ENCODE measurements at places on chromosomes 2 and 18.

DNA sequence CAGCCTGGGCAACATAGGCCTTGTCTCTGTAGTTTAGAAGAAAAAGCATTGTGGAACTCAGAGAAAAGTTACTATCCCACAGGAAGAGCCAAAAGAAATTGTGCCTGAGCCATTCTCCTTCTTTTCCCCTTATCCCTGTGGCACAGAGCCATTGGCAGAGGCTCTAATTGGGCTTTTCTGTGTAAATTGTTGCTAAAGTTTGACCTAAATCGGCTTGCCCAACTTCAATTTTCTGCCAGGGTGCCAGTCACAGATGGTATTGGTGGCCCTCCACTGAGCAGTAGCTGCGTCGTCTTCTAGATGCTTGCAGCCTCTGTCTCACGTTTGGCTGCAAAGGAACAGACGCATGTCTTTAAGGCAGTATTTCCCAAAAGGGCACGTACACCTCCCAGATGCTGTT lies 30.3 kb downstream of the ZNF532 start:
- DNase-seq: no peak

GRCh38 chr2:7225848-7226247 lies 308.6 kb downstream of the RNF144A start:
- no peak for DNase-seq

DNA sequence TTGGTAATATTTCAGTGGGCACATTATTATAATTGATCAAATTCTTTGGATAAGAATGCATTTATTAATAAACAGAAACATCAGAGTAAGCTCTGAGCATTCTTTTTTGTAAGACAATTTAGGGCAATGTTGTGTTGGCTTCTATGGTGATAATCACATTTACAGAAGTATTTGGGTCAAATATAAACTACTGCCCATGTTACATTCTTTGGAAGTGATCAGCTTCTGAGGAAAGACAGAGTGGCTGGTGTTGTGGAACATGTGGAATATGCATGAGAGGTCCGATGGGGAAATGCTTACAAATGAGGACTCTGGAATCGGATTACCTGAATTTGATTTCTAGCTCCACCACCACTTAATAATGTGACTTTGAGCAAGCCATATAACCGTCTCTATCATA lies 19.4 kb downstream of the SERPINB13 start:
- no peak for DNase-seq

- no peak for DNase-seq
Measured at GRCh38 chr2:220935789-220936321, 636.2 kb downstream of the EPHA4 start.

GRCh38 chr2:223782629-223783028 lies 54.8 kb downstream of the AP1S3 start:
- no peak for DNase-seq

DNA sequence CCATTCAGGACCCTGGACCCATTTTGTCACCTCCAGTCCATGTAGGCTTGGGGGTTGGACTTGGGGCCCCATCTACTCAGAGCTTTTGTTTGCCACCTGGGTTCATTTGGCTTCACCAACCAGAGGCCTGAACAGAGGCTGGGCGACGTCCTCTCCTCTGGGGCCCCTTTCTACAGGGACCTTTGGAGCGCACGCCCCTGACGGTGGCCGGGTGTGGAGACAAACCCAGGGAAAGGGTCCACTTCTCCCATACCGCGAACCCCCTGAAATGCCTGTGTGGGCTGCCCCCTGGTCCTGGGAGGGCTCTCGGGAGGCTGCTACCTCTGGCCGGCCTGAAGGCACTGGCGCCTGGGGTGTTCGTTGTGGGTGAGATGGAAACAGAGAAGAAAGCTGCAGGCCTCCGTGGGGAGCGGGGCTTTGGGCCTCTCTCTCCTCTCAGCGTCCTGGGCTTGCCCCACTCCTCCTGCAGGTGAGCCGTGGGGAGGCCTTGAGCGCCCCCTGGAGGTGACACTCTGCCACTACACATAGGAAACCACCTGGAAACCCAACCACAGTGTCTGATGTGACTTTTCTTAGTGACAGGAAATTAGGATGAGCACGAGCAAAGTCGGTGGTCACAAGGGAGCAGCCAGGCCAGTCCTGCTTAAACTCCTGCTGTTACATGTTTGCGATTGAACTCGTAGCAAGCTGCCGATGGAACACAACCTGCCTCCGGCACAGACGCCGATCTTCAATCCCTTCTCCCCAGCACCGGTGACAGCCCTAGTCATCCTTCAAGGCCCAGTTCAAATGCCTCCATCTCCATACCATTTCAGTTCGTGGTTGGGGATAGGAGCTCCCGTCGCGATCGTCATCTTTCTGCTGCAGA lies 12.0 kb upstream of the NTSR2 start:
- peak; percentile 50 for DNase-seq

DNA sequence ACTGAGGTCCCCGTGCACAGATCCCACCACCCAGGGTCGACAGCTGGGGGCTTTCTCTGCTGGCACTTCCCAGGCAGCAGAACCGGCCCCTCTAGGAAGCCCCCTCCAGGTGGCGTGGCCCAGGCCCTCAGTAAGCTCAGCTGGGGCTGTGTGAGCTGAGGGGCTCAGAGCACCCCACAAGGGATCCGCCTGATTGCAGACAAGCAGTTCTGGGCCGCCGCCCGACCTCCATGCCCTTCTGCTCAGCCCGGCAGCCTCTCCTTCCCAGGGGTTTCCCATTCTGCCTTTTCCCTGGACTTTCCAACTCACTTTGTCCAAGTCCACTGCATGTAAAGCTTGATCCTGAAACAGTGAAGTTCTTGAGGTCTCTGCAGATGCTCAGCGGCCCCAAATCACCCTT lies 76.4 kb downstream of the NFATC1 start:
- DNase-seq: no peak

DNA sequence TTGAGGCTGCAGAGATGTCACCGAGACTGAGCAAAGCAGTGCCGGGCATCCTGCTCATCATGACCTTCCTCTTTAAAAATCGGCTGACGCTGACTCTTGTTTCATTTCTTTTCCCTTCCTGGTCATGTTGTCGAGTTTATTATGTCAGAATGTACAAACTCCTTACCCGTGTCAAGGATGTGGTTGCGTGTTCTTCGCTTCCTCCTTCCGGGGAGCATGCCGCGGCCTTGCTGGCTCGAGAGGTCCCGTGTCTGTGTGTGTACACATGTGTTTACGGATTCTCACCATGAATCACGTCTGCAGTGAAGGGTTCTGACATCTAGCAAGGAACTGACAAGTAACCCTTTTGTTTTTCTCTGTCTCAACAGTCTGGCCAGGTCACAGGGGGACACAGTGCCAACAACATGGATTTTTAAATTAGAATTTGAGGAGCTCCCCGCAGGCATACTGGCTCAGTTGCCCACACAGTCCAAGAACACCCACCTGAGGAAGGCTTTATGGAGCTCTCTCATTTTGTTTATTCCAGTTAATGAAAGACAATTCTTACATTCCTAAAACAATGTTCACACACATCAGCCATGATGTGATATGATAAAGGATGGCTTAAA lies 60.2 kb downstream of the MYT1L start:
- DNase-seq: no peak

DNA sequence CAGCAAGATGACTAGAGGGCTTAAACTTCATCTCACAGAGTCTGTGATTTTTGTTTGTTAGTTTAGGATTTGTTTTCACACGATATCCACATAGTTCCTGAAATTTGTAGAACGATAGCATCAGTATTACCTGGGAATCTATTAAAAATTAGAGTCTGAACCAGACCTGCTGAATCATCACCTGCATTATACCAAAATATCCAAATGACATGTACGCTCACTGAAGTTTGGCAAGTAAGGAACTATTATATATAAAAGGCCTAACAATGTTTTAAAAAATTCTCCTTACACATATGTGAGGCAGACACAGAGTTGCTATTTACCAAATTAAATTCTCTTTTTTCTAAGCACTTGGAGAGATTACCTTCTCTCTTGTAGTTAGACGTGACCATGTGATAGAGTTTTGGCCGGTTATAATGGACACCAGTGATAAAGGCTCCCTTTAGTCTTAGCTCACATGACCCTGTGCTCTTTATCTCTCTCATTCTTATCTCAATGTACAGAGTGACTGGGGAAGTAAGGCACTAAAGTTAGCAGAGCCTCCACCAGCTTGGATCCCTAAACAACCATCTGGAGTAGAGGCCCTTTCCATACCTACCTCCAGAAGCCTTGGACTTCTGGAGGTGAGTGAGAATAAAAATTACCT lies 363.1 kb downstream of the DSC3 start:
- DNase-seq: no peak

DNA sequence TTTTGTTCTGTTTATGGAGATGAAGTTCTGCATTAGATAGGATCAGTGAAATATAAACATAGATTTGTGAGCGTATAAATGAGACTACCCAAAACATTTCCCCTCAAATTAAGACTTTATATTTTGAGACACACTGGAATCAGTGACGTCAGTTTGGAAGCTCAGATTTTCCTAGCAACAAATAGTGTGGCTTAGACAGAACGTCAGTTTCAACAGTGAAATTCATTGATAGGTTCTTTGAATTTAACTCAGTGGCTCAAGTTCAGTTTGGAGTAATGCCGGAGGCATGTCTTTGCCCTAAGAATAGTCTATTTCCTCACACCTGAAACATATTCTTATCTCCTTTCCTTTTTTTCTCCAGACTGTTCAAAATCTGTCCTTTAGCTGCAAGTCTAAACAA lies 113.6 kb upstream of the ARHGAP15 start:
- no peak for DNase-seq

DNA sequence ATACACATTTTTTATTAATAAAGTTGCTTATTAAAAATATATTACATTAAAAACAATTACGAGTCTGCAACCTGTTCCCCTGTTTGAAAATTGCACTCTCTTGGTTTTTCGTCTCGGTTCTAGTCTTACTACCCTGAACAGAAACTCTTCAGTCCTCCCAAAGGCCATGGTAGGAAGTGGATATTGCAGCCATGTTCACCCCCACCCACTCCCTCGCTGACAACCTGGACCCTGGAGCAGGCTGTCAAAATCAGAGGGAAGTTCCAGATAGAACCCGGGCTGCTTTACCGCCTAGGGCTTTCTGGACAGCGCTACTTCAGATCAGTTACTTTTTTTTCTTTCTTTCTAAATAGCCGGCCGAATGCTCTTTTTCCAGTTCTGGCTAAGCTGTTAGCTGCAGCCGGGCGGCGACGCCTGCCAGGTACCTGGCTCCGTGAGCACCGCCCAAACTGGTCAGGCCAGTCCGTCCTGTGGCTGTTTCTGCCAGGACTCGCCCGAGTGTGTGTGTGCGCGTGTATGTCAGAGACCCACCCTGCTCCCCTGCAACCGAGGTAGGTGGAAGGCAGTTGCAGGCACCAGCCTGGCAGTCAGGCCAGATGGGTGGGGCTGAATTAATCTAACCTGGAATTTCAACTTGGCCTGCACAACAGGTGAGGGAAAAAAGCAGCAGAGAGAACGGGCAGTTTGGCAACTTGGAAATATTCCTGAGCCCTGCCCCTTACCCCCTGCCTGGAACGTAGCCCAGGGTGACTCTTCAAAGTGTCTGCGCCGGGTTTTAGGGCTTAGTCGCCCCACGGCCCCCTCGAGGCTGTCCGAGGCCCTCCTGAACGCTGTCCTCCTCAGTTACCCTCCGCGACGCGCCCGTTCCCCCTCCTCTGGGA lies 1.1 kb upstream of the TET3 start:
- peak; percentile 81 for DNase-seq

DNA sequence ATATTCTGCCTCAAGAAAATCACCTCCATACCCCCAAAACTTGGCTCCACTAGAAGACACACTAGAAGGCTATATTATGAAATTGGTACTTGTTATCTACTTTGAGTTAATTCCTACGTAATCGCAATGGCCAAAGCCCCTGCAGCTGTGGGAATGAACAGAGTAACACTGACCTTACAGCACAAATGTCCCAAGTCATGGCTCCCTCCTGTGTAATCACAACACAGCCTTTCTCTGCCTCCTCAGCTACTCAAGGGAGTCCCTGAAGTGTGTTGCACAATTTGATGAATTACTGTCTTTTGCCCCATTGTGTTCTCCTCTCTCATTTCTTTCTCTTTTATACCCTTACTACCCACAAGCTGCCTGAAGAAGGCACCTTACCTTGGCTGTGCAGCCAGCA lies 375.2 kb downstream of the ARHGAP15 start:
- DNase-seq: no peak

DNA sequence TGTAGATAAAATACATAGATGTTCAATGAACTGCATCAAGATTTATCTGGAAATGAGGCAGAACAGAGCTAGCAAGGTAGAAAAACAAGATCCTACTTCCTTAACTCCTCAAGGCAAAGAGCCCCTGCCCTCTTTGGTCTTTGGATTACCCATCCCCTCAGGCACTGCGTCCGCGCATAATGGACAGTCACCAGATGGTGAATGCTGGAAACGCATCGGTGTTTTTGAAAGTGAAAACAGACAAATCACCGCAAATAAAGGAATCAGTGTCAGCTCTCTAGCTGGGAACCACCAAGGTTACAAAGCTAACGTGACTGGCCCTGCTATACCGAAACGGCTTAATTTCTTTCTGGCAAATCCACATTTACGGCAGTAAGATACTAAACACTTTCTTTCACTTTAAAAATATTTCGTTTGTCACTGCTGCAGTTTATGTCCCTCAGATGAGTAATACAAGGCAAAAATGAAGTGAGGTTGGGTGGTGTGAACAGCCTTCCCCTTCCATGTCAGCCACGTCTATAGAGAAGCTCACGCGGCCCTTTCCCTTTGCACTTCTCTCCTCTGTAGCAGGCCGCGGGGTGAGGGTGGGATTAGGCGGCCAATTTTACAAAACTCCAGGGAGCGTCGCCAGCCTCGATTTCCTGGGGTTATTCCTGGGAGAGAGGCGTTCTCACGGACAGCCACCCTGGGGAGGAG lies 627 bp upstream of the GALR1 start:
- no peak for DNase-seq

DNA sequence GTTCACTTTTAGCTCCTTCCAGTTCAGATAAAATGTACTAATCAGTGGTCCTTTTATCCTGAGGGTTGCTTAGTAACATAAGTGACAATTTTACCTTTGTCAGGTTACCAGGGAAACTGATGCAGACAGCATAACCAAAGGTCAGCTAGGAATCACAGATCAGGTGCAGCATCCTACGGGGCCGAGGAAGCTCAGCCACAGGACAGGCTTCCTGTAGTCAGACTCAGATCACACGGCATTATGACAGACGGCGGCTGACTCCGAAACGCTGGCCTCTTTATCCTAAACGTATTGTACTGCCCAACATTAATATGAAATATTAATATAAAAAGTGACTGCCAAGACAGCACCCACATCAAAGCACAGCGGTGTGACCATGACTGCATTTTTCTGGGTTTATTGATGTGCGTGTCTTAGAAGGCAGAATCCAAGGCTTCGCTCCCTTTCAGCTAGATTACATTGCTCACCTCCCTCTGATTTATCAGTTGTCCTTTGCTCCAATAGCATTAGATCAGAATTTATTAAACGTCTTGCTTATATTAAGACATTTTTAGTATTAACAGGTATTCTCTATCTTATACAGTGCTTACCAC lies 444.5 kb downstream of the CMPK2 start:
- no peak for DNase-seq

Data from NCI-H1048 (cell line).